ENCODE measurements at places on chromosomes 11 and 22. TPM values are rescaled to one million over a fixed set of nuclear protein-coding genes. Genes with fewer than 3 reads are reported as not detected.

DNA sequence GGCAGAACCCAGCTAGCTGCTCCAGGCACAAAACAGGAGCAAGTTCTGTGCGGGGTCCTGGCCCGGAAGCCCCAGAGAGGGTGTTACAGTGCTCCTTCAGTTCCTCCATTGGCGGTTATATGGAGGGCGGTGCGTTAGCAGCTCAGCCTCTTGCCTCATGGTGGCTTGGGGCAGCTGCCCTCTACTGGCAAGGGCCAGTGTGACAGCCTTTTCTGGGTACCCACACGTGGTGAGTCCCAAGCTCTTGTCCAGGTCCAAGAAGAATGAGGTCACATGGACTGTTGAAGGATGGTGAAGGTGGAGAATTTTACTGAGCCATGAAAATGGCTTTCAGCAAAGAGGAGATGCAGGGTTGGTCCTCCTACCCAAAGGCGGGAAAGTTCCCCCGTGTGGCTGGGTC lies 100.5 kb downstream of the WT1 start:
- DNase-seq = no peak

DNA sequence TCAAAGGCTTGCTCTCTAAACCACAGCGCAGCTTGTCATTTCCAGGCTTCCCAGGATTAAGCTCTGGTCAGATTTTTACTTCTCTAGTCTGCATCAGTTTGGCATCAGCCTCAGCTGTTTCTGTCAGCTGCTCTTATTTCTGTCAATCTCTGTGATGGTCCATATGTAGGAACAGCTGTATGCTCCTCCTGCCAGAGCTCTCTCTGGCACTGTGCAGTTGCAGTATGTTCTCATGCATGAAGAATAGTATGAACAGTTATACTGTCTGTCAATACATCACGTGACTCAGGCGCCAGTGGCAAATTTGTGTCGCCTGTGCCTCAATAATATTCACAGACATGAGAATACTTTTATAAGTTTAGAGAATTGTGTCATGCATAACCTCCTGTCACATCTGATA lies 6.7 kb downstream of the OR6M1 start:
- DNase-seq = no peak

GRCh38 chr11:32310214-32310601 lies 125.1 kb downstream of the WT1 start:
- no peak for DNase-seq

- DNase-seq = no peak
Observed at GRCh38 chr22:33650244-33650643, 270.0 kb downstream of the LARGE1 start.

- no peak for DNase-seq
Observed at GRCh38 chr11:95827696-95828095, 37.4 kb downstream of the CEP57 start.

DNA sequence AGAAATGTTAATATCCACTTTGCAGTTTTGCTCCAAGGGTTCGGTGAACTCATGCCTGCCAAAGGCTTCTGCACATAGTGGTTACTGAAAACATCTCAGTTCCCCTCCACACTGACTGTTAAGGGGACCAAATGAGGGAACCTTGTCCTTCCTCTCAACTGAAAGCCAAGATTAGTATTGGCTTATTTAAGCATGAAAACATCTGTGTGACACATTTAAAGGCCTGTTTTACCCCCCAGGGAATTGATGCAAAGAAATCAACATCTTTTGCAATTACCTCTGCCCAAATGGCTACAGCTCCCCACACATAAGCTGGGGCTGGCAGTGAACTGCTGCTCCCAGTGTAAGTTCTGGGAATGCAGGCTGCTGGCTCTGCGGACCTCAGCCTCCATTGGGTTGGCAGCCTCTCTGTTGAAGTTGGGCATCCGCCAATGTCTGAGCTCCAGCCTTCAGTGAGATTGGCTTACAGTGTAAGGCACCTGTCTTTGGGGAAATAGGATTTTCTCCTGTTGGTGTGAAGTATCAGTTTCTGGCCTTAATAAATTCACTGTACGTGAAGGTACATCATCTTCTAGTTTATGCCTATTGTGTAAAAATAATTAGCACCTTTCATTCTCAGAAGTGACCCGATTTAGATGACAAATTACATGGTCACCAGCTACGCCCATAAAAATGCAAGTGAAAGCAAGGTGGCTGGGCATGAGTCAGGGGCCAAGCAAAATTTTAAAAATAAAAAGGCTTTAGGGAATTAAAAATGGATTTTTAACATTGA lies 213.4 kb upstream of the SYN3 start:
- DNase-seq = no peak

- DNase-seq = no peak
Observed at GRCh38 chr11:64126796-64127195, 39.1 kb downstream of the MACROD1 start.

DNA sequence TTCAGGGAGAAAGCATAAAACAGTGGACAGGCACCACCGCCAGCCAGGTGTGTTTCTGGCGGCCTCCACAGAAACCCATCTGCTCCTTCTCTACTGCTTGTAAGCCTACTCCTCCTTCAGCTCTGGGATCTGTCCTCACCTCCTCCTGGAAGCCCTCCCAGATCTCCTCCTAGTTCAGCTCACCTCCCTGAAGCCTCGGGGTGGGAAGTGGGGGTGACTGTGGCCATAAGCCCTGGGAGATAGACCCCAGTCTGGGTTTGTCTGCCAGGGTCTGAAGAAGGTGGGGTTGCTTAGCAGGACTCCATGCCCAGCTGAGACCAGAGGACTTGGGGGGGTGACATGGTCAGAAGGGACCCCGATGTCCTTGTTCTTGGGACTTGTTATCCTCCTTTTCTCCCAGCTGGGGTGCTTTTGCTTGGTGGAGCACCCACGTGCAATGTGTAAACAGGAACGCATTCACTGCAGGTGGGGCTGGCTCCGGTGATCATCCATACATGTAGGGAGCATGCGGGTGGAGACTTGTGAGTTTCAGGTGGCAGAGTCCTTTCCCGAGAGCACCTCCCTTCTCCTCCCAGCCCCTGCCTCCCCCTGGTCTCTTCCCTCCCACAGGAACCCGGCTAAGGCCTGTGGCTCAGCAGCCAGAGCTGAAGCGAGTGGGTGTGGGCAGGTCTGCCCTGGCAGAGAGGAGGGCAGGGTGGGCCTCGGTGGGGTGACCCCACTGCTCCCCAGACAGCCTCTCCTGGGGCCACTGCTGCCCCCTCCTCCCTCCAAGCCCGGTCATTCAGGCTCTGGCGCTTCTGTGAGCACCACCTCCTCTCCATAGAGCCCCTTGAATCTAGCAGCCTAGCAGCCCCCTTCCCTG lies 25.9 kb downstream of the MRGPRG start:
- DNase-seq = no peak

Gene ACR
- not detected for total RNA-seq
